HL-60 (cell line): ENCODE measurements at places on chromosomes 1 and 21.
A peak's percentile ranks its signal among the peaks of the same experiment; 100 is the strongest.

DNA sequence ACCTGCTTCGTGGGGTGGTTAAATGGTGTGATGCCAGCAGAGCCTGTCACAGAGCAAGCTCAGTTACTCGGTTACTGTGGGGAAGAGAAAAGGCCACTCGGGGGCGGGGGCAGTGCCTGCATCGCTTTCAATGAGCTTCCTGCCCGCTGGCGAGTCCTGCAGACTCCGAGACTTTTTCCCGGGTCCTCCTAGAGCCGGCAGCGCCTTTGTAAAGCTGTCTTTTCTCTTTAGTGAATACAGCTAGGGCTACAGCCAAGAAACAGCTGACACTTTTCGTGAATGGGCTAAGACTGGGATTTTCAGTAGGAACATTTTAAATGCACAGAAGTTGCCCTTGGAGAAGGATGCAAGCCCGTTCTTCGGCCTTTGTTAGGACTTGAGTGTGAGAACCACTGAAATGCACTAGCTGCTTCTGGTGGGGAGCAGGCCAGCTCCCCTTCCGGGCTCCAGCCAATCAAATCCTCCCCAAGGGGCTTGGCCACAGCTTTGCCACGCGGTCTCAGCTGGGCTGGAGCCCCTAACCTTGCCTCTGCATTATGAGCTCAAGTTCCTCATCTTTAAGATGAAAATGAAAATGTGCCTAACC is 23.4 kb upstream of the EFHD2 start:
- no peak for DNase-seq

- no peak for DNase-seq
These were observed 15.0 kb downstream of the HTR6 start for GRCh38 chr1:19679691-19680090.

DNA sequence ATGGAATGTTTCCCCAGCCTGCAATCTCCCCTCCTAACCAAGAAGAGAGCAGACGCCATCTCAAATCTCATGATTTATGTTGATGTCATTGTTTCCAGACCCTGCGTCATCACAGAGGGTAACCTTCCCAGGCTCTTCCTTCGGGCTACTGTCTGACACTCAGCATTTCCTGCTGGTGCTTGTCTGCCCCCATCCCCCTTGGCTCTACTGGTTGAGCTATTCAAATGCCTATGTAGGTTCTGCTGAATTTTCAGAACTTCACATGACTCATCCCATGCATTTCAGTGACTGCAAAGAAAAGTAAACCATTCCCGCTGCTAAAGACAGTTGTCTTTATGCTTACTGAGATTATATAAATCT is 24.8 kb upstream of the ITPKB start:
- DNase-seq: no peak

- no peak for DNase-seq
These were observed 235.3 kb downstream of the PRDM2 start for GRCh38 chr1:13935336-13935735.

- DNase-seq: no peak
These were observed 290.3 kb upstream of the B3GALT2 start for GRCh38 chr1:193476748-193477147.

DNA sequence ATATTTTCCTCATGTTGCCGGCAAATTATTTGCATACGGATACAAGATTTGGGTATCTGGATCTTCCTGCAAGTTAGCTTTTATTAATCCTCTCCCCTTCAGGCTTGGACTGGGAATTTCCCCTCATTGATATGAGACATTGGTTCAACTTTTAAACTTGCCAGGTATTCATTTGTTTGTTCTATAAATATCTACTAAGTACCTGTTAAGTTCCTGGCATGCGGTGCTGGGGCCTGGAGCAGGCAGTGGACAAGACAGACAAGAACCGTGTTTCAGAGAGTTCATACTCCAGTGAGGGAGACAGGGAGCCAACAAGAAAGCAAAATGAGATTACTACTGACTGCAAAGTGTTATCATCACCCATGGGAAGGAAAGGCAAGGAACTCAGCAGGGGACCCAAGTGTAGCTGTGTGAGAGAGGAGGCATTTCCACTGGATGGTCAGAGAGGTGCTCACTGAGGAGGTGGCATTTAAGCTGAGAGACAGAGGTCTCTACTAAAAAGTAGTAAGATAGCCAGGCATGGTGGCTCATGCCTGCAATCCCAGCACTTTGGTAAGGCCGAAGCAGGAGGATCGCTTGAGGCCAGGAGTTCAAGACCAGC is 39.1 kb upstream of the FHAD1 start:
- no peak for DNase-seq

DNA sequence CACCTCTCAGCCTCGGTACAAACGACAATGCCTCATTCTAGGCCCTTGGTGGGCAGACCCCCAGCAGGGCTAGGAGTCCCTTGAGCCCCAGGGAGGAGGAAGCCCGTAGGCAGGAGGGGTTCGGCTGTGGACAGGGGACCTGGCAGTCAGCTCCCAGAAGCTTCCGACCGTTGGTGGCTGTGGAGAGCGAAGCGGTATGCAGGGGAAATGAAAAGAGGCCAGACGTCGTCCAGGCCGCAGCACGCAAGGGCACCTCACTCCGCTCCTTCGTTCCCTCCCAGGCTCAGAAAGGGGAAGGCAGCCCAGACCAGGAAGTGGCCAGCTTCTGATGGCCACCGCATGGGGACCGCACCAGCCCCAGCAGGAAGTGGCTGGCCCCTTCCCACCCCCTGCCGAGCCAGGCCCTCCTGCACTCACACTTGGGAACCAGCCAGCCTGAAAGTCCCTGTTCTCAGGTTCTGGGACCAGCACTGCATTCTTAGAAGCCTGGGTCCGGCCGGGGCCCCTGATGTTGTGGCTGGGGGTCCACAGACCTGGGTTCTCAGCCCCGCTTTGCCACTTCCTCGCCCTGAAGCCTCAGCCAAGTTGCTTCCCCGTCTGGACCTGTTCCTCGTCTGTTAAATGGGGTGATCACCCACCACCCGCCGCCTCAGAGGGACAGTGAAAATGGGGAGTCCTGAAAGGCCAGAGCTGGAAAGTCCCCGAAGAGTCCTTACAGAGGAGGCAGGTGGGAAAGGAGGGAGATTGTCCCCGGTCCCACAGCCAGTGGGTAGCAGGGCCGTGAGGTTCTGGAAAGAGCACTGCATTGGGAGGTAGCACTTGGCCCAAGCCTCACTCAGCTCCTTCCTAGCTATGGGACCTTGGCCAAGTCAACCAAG is 104.0 kb upstream of the RUNX3 start:
- DNase-seq: peak; percentile 98

GRCh38 chr1:112470966-112471365 is 37.8 kb upstream of the WNT2B start:
- no peak for DNase-seq

DNA sequence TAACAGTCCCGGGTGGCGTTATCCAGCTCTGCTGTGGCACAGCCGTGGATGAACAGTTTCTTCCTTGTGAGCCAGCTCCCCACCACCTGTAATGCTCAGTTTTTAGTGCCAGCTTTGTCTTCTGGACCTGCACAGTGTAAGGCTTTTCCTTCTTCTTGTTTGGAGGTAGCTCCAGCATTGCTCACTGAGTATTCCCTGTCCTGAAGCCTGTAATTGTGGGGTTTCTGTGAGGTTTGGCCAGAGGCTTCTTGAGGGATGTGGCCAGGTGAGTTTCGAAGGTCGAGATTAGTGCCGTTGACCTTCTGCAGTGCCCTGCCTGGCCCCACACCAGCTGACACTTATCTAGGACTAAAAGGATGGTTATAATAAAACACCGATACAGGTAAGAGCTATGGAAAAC is 75.0 kb downstream of the PBX1 start:
- no peak for DNase-seq

- DNase-seq: no peak
These were observed 5.1 kb downstream of the UBE2Q1 start for GRCh38 chr1:154553056-154554030.

DNA sequence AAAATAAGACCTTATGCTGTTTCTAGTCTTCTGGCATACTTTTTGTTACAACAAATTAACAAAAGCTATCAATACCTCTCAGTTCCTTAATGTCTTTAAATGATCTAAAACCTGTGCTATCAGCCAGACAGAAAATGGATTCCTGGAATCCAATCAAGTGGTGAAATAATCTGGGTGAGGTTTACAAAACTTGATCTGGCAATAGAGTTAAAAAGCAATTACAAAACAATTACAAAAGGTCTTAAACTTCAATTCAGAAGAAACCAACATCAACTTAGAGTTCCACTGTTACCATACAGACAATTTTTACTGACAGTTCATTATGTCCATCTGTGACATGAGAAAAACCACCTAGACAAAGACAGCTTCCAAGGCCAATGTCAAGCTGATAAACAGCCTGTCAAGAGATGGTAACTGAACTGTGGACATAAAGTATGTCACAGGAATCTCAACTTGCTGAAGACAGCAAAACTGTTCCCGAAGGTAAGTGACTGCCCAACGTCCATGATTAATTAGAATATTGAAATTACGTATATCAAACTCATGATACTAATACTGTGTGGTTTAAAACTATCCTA is 17.4 kb downstream of the ZZZ3 start:
- no peak for DNase-seq

GRCh38 chr1:7111853-7112252 is 326.6 kb downstream of the CAMTA1 start:
- DNase-seq: no peak

- DNase-seq: no peak
These were observed 59.2 kb downstream of the MATN1 start for GRCh38 chr1:30664103-30664755.

- DNase-seq: no peak
These were observed 35.5 kb upstream of the VANGL1 start for GRCh38 chr1:115606305-115606704.

DNA sequence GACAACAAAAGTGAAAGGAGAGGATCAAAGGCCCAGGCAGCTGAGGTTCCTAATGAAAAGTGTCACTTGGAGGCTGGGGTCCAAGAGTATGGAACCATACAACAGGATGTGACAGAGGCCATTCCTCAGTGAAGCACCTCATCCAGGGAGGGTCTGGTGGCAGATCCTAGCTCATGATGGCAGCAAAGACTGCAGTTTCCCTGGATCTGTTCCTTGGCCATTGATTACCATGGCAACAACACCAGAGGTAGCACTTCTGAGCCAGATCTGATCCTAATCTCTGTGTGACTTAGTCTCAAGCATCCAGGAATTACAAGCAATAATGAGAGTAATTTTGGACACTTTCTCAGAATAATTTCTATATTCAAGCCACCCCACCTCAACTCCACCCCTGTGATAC is 12.9 kb downstream of the FAM177B start:
- no peak for DNase-seq

GRCh38 chr1:199685369-199685768 is 342.1 kb upstream of the NR5A2 start:
- no peak for DNase-seq

- no peak for DNase-seq
These were observed 19.6 kb downstream of the SPATA45 start for GRCh38 chr1:212827831-212828278.

GRCh38 chr1:162667381-162668080 is 35.3 kb downstream of the DDR2 start:
- DNase-seq: no peak

- no peak for DNase-seq
These were observed 210.3 kb downstream of the AMY1C start for GRCh38 chr1:103960045-103960444.

DNA sequence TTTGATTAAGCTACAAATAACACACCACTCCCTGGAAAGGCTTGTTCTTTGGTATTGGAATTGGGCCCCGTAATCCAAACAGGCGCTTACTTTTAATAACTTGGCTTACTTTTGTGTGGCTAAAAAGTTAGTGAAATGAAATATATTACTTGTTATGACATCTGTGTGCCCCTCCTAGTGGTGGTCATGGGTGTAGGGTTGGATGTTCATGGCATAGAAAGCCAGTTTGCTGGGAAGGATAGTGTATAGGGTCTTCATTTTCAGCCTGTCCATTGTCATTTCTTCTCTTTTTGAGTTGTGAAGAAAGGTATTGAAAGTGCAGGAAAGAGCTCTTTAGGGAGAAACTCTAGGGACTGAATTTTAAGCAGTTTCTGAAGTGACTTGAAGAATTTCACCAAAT is 5.9 kb downstream of the CDC14A start:
- DNase-seq: no peak

- no peak for DNase-seq
These were observed 147.3 kb upstream of the VAMP3 start for GRCh38 chr1:7623842-7624241.

GRCh38 chr1:212944229-212944901 is 6.0 kb upstream of the VASH2 start:
- no peak for DNase-seq

DNA sequence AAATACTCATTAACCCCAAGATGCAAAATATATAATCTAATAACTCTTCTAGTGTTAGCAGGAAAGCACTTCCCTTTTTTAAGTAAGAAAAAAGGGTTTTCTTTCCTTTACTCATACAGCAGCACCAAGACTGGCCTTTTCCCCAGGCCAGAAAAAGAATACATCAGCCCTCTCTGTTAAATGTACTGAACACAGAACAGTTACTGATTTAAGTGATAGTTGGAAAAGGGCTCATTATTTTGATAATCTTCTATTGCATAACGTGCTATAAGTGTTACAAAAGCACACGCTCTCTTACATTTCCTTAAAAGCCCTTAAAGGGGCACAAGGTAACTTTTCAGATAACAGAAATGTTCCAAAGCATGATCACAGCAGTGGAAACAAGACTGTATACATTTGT is 142.9 kb downstream of the TIAM1 start:
- no peak for DNase-seq
